CD4-positive, alpha-beta T cell treated with Interleukin-6 for 4 hours (primary cell): ENCODE measurements at places on chromosomes 7 and 10.

DNA sequence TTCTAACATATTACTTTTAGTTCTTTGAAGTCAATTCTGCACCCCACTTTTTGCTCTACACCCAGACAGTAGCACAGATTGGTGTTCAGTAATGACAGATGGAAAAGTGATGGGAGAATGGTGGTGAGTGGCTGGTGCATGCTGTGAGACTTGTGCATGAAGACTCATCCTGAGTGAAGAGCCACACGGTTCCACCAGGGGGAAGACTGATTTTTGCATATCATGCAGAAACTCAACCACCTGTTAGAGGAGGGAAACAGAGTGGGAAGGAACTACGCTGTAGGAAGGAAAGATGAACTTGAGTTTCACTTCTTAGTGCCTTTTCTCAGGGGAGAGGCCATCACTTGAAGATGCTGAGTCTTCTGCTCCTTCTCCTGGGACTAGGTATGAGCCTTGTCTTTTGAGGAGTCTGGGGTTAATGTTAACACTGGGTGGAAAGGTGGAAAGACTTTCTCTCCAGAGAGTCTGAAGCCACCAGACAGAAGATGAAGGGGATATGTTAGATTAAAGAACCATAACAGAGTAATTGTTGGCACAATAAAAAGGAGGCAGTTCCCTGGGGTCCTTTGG is 9.3 kb upstream of the PRSS1 start:
- DNase-seq = peak; percentile 16

- DNase-seq = no peak
Measured at GRCh38 chr7:95545673-95546072, 50.6 kb downstream of the PDK4 start.

GRCh38 chr7:30027065-30027456 is 559 bp upstream of the FKBP14 start:
- peak; percentile 49 for DNase-seq

DNA sequence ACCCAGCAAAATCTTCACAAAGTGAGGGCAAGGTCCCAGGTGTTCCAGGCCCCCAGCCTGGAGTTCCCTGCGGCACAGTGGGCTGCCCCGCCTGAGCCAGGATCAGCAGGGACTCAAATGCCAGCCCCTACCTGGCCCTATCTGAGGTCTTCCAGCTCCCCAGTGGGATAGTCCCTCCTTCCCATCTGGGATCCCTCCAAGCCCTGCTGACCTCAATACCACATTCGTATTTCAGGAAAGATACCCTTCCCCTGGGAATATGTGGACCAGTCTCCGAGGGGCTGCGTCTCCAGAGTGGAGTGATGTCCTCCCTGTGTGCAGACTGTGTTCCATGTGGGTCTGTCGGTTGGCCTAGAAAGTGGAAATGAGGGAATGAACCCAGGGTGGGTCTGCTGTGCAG is 40.9 kb downstream of the ELFN1 start:
- no peak for DNase-seq

- DNase-seq = no peak
Measured at GRCh38 chr10:52659085-52659484, 113.5 kb downstream of the MBL2 start.
